IMR-90 (cell line): ENCODE measurements at places on chromosomes 12 and 14.

GRCh38 chr12:89251342-89252271 is 100.7 kb downstream of the DUSP6 start:
- DNase-seq, result no peak

DNA sequence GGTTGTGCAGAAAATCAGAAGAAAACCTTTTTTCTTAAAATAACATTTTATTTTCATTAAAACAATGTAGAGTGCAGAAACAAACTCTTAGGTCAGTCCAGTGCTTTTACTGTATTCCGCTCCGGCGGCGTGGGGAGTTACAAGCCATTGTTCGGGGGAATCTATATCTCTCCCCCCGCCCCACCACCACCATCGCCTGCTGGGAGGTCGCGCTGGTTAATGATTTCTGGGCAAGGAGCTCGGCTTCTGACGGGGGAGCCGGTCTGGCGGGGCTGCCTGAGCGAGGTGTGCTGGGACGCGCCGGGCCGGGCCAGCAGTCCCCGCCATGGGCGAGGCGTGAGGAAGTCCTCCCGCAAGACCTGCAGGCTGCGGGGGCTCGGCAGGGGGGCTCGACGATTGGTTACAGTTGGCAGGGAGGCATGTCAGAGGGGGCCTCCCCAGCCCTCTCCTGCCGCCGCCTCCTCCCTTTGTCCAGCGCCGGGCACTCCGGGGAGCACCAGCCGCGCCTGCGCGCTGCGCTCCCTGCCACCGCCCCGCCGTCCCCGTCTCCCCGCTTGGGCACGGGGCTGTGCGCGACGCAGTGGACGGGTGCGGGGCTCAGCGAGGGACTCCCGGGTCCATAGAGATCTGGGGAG is 1.0 kb upstream of the DUSP6 start:
- peak; percentile 62 for DNase-seq

DNA sequence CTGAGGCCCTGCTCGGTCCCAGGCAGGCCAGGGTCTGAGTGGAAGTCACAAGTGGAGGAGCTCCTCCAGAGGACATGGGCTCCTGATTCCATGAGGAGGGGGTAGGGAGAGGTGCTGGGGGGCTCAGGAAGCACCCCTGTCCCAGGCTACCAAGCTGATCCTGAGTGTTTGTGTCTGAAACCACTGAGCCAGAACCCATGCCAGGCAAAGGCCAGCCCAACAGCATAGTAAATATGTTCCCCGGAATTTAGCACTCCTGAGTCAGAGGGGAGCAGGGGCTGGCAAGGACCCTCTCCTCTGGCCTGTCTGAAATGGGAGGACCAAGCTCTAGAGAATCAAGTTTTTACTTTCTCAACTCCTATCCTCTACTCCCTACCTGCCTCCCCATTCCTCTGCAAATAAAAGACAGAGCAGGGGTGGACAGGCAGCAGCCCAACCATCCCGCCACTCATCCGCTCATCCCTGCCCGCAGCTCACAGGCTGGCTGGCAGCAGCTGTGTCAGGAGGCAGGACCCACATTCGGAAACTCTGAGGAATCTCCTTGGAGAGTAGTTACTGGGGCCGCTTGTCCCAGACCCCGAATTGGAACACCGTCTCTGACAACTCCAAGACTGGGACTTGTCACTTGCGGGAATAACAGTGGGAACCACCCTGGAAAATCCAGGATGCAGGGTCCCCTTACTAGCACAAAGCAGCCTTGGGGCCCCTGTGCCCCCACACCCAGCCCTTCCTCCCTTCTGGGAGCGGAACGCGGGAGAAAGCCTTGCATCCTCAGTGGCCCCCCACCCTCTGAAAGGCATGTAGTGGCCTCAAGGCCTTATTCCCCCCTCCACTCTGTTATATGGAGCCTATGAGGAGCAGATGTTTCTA is 102.5 kb downstream of the ZFP36L1 start:
- DNase-seq, result no peak

GRCh38 chr12:126537961-126538530 is 1472.8 kb downstream of the AACS start:
- no peak for DNase-seq

DNA sequence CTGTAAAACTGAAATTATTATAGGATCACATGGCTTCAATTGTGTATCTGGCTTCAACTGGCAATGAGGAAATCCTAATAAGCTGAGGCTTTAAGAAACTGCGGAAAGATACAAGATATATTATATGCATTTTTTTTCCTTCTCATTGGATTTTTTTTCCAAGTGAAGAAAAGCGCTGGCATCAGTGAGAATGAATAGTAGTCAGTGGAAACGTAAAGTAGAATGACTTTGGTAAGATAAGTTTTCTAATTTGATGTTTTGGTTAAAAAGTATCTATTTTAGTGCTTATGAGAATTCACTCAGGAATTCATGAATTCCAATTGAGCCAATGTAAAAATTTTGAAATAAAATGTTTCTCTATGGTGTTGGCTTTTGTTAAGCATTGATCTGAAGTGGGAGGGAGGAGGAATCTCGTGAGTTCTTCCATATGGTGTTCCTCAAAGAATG is 173.5 kb upstream of the FRMD6 start:
- DNase-seq, result peak; percentile 59

DNA sequence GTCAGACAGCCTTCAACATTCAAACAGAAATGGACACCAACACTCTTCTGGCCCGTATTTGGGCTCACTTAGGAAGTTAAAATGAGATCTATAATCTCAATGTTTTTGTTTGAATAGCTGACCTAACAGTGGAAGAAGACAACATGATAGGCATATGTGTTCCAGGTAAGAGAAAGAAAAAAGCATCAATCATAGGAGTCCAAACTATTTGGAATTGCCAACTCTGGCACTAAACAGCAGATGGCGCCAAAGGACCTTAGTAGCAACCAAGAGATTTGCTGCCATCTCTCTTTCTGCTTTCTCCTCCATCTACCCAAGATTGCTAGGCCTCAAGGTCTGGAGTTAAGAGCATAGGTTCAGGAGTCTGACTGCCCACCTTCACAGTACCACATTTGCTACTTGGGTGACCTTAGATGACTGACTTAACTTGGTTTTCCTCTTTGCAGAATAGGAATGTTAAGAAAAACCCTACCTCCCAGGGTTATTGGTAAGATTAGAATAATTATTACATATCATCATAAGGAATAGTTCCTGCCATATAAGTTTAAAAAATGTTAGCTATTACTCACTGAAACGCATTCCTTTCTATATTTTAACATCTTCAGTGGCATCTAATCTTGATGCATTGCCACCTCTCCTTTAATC is 30.2 kb downstream of the PEX5 start:
- peak; percentile 73 for DNase-seq
